Activated CD4-positive, alpha-beta T cell treated with anti-CD3 and anti-CD28 coated beads, Interleukin-2, amount 10 ng/mL, durations not matched to agents 7 days and 5 days (primary cell): ENCODE measurements at places on chromosomes 12 and 14.

DNA sequence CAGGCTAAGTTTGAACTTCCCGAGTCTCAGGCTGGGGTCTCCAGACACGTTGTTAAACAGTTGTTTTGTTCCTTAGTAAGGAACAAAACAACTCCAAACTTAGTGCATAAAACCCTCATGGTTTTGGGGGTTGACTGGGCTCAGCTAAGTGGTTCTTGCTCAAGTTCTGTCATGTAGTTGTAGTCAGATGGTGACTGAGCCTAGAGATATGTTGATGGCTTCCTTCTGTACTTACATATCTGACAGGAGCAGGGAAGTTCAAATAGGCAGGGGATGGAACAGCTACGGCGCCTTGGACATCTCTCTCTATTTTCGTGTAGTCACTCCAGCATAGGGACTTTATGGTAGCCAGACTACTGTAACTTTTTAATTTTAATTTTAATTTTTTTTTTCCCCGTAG is 45.7 kb downstream of the SPATS2 start:
- DNase-seq: no peak

GRCh38 chr14:89214221-89214965 is 202.6 kb downstream of the FOXN3 start:
- no peak for DNase-seq

DNA sequence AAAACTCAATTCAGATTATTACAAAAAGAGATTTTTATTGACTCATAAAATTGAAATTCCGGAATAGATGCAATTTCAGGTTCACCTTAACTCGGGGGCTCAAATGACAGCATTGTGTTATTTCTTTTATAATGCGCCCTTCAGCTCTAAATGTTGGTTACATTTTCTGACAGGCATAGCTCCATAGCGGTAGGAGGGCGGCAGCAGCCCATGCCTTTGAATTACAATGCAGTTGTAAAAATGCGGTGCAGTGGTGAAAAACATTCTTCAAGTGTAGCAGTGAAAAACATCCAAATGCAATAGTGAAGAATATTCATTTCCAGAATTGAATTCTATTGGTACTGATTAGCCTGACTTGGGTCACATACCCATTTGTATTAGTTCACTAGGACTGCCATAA is 215.3 kb upstream of the PKP2 start:
- DNase-seq: no peak

DNA sequence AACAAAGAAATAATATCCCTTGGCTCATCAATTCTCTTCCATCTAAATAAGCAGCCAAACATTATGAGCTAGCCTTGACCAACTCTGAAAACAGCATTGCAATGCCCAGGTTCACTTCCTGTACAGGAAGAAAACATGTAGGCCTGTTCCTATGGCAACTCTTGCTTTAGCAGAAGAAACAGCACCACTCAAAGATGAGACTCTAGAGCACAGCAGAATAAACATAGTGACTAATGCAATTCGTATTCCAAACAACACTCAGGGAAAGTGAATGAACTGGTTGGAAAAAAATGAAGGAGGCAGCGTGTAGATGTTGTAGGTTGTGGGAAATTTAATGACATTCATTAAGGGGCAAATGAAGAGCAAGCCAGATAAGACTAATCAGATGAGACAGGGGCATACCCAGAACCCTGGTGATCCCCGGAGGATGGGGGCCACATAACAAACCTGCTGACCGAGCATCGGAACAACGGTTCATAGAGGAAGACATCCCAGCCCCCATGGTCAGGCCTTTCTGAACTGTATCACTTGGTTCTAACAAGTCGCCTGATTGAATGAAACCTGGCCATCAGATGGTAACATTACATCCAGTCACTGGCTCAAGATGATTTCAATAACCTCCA is 9.0 kb downstream of the ARHGDIB start:
- peak; percentile 77 for DNase-seq

DNA sequence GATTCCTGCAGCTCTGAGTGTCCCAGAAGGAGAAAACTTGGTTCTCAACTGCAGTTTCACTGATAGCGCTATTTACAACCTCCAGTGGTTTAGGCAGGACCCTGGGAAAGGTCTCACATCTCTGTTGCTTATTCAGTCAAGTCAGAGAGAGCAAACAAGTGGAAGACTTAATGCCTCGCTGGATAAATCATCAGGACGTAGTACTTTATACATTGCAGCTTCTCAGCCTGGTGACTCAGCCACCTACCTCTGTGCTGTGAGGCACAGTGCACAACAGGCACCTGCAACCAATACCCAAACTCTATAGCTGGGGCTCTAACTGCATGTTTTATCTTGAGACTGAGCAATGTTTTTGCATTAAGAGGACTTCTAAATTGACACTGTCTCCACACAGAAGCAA is 379.2 kb upstream of the OR4E1 start:
- peak; percentile 13 for DNase-seq

DNA sequence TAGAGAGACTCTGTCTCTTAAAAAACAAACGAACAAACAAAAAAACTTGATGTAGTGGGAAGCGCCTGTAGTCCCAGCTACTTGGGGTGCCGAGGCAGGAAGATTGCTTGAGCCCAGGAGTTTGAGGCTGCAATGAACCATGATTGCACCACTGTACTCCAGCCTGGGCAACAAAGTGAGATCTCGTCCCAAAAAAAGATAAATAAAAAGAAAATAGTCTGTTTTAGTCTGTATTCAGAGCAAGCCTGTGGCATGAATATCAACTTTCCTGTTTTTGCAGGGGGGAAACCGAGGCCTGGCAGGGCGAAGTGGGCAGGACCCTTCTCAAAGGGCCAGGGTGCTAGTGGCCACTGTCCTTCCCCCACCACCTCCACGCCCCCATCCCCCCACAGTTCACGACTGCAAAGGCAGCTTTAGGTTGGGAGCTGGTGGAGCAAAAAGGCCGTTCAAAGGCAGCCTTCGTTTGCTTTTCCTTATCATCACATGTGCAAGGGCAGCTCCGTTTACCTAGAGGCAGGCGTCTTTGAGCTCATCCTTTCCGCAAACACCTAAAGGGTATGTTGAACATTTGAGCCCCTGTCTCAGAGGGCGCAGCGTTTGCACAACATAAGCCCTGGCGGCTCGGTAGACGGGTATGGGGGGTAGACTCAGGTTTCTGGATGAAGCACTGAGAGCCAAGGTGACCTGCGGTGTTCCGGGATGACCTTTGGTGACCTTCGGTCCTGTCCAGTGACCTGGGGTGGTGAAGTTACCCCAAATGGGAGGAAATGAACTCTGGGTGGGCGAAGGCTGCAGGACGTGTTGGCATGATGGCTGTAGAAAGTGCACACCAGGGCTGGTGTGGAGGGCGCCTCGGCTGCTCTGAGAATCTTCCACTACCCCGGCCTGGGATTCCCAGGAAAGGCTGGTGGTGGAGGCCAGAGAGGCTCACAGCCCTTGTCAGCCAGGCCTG is 8.7 kb upstream of the MEG3 start:
- no peak for DNase-seq

DNA sequence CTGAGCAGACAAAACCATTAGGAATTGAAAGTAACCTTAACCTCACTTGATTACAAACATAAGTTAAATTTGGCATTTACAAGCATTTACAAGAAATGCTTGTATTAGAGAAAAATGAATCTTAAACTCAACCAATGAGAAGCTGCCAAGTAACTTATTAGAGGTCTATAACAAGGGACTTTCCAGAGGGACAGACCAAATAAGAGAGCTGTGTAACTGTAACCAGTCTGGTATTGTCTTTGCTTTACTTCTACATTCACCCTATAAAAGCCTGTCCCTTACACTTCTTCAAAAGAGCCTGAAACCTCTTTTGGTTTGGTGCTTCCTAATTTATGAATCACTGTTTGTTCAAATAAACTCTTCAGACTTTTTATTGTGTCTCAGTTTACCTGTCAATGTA is 450.0 kb upstream of the FAR2 start:
- no peak for DNase-seq

DNA sequence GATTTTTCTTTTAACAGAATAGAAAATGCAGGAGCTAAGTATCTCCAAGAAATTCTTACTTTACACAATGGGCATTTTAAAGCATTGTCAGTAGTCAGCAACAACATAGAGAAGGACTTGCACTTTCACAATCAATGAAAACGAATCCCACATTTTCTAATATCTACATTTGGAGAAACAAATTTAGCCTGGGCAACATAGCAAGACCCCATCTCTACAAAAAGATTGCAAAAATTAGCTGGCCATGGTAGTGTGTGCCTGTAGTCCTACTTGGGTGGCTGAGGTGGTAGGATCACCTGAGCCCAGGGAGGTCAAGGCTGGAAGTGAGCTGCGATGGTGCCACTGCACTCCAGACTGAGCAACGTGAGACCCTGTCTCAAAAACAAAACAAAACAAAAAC is 30.6 kb upstream of the C2CD5 start:
- DNase-seq: no peak

DNA sequence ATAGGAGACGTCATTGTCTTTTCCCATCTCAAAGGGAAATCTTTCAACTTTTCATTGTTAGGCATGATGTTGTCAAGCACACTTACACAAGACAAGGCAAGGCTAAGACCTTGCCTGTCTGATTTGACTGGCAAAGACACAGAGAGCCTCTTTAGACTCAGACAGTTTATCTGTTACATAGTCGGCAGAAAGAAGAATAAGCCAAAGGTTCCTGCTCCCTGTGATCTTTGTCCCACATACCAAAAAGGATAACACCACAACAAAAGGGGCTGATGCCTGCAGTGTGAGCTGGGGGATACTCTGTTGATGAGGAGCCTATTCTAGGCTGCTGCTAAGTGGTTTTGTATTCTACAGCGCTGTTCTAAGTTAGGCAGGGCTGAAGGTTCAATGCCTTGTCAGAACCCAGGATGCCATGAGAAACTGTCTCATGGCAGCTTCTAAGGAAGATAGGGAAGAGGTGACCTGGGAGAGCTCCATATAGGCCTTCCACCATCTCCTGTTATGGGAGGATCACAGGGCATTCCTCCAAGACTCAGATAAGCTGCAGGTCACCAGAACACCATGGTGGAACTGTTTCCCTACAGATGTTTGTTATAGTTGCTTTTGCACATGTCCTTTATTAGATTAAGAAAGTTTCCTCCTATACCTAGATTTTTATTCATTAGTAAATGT is 12.7 kb downstream of the ERC1 start:
- no peak for DNase-seq

DNA sequence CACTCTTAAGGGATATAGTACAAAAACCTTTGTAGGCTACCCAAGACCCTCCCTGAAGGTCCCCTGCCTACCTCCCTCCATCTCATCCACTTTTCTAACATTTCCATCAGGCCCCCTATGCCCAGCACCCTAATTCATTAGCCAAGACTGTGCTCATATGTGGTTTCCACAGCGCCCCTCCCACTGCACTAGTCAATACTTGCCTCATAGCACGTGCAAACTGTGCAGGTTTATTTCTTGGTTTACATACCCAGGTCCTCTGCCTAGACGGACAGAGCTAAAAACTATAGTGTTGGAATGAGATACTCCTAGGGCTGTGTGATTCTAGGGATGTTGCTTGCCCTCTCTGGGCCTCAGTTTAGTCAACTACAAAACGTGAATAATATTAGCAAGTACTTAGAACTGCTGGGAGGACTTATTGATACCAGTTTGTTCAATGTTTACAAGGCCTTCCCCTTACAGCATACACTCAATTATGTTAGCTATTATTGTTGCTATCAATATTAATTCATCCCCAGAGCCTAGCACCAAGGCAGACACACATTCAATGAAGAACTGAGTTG is 50.4 kb downstream of the NUAK1 start:
- no peak for DNase-seq

DNA sequence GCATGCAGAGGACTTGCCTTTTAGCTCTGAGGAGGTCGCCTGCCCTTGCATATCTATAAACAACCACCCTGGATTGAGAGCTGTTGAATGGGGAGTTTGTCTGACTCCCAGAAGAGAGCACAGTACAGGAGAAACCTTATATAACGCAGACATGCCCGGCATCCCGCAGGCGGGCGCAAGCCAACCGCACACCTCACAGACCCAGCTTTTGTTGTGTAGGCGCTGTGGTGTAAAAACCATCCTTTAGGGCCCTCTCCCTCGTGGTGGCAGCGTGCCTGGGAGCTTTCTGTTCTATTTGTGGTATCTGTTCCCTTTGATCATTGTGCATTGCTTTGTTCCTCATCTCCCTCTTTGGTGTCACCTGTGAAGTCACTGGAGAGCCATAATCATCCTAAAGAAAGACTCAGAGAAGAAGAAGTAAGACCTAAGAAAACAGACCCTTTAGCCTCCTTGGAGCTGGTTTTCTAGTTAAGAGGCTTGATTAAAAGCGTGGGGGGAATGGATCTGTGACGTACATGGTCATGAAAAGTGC is 77.7 kb downstream of the ETV6 start:
- peak; percentile 72 for DNase-seq

DNA sequence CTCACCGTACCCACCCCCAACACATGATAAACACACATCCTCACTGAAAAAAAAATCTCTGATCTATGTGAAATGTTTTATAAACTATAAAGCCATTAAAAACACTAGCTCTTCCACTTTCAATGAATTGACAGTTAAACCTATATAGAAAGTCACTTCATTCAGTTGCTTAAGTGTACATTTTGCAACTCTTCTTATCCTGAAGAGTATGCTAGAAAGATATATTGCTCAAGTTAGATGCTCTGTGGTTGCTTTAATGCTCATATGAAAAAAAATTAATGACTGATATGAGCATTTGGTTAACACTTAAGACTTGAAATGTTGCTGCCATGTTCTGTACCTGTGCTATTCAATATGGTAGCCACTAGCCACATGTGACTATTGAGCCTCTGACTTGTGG is 21.0 kb upstream of the MIA2 start:
- no peak for DNase-seq

GRCh38 chr14:51430079-51430478 is 190.0 kb downstream of the TMX1 start:
- DNase-seq: no peak

- no peak for DNase-seq
Measured at GRCh38 chr12:86188226-86188625, 68.0 kb downstream of the MGAT4C start.
